ENCODE measurements at places on chromosomes 7 and 10. TPM values are rescaled to one million over a fixed set of nuclear protein-coding genes. Genes with fewer than 3 reads are reported as not detected.
A peak's percentile ranks its signal among the peaks of the same experiment; 100 is the strongest.

The CLDN3 gene
- not detected for total RNA-seq

The DIP2C gene
- total RNA-seq: 51.8 TPM

The ABCB4 gene
- total RNA-seq: 0.42 TPM

The TMEM184A gene
- not detected for total RNA-seq

The TECTB gene
- not detected for total RNA-seq

The TMEM270 gene
- not detected for total RNA-seq

The NEBL gene
- total RNA-seq: 2.2 TPM

The POLR2J2 gene
- not detected for total RNA-seq

The KLLN gene
- total RNA-seq: 0.05 TPM

- no peak for ATAC-seq
These were observed 36.9 kb upstream of the KMT2E start for GRCh38 chr7:104976966-104977636.

- peak; percentile 70 for ATAC-seq
These were observed 798 bp downstream of the PPIF start for GRCh38 chr10:79347894-79348639.

GRCh38 chr10:72593963-72594362 is 31.9 kb downstream of the MICU1 start:
- ATAC-seq: no peak

DNA sequence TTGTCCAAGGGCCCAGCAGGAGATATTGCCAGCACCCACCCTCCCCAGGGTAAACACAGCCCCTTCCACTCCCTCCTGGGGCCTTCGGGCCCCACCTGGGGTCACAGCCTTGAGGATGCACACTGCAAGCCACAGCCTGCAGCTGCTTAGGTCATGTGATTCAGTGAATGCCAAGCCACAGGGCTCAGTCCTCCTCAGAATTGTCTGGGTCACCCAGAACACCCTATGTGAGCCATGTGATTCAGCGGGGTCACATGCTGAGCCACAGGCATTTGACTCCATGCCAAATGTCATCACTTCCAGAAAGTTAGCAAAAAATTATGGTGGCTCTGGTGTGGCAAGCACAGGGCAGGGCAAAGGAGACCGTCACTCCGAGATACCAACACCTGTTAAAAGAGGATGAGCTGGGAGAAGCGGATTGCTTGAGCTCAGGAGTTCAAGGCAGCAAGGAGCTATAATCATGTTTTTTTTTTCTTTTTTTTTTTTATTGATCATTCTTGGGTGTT is 17.2 kb upstream of the PSAP start:
- ATAC-seq: peak; percentile 39

DNA sequence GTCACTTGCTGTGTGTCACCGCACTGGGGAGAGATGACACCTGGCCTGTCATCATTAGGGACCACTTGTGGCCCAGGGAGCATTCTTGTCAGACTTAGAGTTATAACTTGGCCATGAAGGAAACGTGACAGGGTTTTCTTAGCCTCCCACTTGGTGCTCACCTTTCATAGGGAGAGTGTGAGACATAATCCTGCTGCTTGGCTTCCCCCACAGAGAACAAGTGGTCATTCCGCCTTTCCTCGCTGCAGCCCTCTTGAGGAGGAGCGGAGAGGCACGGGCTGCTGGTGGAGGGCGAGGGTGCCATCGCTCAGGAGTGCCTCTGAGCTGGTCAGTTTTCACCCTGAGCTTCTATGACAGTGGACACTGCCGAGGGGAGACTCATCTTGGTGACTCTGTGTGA is 125.0 kb upstream of the GJD4 start:
- no peak for ATAC-seq

DNA sequence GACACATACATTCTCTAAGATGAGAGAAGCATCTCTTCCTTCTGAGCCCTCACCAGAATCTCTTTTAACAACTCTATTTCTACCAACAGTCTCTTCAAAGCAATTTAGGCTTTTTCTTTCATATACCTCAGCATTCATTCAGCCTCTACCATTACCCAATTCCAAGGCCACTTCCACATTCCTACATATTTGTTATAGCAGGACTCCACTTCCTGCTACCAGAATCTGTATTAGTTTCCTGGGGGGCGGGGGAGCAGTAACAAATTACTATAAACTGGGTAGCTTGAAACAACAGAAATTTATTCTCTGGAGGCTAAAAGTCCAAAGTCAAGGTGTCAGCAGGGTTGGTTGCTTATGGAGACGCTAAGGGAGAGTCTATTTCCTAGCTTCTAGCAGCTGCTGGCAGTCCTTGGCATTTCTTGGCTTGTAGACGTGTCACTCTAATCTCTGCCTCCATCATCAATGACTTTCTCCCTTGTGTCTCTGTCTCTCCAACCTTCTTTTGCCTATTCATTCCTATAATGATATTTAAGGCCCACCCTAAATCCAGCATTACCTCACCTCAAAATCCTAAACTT is 7.4 kb downstream of the PRPS1L1 start:
- ATAC-seq: peak; percentile 32

DNA sequence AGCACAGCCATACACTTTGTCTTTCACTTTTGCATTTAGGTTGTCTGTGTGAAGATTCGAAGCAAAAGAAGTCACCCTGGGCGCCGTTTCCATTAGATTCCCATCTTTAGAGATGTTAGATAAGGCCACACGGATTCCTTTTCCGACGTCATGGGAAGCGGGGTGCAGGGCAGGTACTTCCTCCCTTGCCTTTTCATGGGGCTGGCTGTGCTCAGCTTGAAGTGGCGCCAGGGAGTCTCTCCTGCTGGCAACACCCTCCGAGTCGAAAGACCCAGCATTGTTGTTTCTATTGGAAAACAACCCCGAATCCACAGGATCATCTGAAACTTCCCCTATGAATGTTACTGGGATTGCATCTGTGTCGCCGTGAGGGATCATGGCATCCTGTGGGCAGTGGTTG is 246.4 kb upstream of the GRB10 start:
- no peak for ATAC-seq

DNA sequence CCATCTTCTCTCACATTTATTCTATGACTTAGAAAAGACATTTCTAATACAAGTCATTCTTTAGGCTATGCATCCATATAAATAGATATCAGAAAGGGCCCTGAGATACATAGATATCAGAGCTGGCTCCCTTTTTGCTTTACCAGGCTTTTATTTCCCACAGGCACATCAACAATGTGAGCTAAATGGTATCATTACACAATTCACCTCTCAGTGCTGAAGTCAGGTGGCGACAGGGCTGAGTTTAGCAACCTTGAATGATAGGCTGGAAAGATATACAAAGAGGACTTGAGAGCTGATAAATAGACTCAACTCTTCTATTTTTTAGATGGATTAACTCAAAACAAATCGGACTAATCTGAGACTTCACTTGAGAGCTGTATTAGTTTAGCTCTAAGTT is 189.2 kb upstream of the COL1A2 start:
- ATAC-seq: no peak

- no peak for ATAC-seq
These were observed 50.5 kb downstream of the HECTD2 start for GRCh38 chr10:91460681-91461080.

DNA sequence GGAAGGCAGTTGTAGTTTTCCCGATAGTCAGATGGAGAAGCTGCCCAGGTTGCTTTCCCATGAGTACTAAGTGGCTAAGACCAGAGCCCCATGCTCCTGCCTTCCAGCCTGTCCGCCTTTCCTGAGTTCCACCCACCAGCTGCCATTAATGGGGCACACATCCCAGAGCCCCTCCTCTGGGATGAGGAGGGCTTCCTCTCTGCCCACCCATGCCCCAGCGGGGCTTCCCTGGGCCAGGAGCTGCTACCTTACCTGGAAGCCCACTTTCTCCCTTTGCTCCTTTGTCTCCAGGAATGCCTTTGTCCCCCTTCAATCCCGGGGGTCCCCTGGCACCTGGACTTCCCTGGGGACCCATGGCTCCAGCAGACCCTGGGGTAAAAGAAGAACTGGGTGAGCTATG is 7.8 kb downstream of the SFTPD start:
- no peak for ATAC-seq

- no peak for ATAC-seq
These were observed 97.2 kb downstream of the RALA start for GRCh38 chr7:39720586-39720985.

DNA sequence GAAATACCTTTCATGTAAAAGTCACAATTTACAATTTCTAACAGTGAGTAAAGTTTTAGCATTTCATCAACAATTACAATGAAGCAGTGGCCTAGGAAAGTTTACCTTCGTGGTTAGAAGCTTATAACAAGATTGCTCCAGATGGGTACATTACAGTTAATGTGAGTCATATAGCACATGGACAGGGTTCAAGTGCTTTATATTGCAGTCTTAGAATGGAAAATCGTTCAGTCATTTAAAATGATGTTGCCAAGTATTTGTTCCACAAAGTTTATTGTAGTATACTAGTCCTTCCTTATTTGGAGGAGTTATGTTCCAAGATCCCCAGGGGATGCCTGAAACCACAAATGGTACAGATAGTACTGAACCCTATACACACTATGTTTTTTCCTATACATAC is 174.6 kb upstream of the TARP start:
- ATAC-seq: no peak

- no peak for ATAC-seq
These were observed 595.9 kb downstream of the KCNMA1 start for GRCh38 chr10:77041636-77042258.

GRCh38 chr7:70621954-70622600 is 509.9 kb upstream of the GALNT17 start:
- ATAC-seq: no peak

DNA sequence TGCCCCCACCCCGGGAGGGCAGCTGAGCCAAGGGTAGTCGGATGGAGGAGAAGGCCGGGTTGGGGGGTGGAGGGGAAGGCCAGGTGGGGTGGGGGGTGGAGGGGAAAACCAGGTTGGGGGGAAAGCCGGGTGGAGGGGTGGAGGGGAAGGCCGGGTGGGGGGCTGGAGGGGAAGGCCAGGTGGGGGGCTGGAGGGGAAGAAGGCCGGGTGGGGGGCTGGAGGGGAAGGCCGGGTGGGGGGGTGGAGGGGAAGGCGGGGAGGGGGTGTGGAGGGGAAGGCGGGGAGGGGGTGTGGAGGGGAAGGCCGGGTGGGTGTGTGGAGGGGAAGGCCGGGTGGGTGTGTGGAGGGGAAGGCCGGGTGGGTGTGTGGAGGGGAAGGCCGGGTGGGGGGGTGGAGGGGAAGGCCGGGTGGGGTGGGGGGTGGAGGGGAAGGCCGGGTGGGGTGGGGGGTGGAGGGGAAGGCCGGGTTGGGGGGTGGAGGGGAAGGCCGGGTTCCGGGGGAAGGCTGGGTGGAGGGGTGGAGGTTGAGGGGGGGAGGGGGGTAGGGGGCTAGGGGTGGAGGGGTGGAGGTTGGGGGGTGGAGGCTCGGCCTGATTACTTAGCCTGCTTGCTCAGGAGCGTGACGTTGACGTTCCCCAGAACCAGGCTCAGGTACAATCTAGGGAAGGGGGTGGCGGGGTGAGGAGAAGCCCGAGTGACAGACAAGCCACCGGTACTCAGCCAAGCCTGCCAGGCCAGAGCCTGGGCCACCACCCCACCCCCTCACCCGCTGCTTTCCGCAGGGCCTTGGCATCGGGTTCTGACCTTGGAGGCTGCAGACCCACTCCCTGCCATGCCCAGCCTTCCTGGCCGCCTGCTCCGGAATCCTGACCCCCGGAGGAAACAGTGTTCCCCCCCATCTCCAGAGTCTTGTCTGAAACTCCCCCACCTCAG is 5.6 kb downstream of the TMEM120A start:
- ATAC-seq: no peak

- ATAC-seq: no peak
These were observed 20.4 kb downstream of the IGF2BP3 start for GRCh38 chr7:23449941-23450340.

DNA sequence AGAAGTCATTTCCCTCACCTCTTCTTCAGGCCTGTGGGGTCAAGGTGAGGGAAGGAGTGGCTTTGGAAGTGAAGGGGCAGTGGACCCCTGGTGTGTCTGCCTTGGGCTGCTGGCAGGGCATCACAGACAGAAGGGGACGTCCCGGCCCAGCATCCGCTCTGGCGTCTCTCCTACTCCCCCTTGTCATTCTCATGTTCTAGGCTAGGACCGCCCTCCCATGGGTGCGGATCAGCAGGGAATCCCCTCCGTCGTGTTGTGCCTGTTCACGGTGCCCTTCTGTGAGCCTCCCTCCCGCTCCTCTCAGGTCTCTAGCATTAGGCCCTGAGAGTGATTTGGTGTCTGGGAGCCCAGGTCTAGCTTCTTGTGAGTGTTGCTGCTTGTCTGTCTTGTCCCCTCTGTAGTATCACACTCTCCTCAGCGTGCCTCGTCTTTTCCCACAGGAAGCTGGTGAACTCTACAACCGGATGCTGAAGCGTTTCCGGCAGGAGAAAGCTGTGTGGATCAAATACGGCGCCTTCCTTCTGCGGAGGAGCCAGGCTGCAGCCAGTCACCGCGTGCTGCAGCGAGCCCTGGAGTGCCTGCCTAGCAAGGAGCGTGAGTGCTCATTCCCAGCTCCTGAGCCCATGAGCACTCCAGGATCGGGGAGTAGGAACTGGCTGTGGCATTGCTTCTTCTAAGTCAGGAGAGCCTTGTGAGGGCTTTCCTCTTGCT is 8.5 kb downstream of the CALHM2 start:
- no peak for ATAC-seq

DNA sequence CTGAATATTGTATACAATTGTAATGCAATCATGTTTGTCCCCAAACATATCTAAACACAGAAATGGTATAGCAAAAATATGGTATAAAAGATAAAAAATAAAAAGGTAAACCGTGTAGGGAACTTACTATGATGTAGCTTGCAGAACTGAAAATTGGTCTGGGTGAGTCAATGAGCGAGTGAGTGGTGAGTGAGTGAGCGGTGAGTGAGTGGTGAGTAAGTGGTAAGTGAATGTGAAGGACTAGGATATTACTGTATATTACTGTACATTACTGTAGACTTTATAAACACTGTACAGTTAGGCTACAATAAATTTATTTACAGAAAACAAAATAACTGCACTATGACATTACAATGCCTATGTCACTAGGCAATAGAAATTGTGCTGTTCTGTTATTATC is 1163.2 kb upstream of the SORCS1 start:
- no peak for ATAC-seq

- ATAC-seq: no peak
These were observed 897 bp upstream of the RAMP3 start for GRCh38 chr7:45156516-45157272.

- no peak for ATAC-seq
These were observed 274.0 kb downstream of the ELFN1 start for GRCh38 chr7:1943933-1944618.

- peak; percentile 9 for ATAC-seq
These were observed 44.5 kb downstream of the ICA1 start for GRCh38 chr7:8217200-8218068.

GRCh38 chr7:82244947-82245517 is 198.5 kb downstream of the CACNA2D1 start:
- no peak for ATAC-seq

- ATAC-seq: no peak
These were observed 40.5 kb downstream of the PRSS2 start for GRCh38 chr7:142811154-142811737.

- no peak for ATAC-seq
These were observed 215.6 kb downstream of the ELFN1 start for GRCh38 chr7:1885465-1886226.

GRCh38 chr7:64651632-64652165 is 14.2 kb upstream of the ZNF107 start:
- no peak for ATAC-seq
